ENCODE measurements at places on chromosomes 13 and 19.

GRCh38 chr19:48815870-48816501 is 5.2 kb upstream of the BCAT2 start:
- no peak for DNase-seq

GRCh38 chr13:28623782-28624706 is 34.9 kb upstream of the POMP start:
- DNase-seq: no peak

GRCh38 chr13:24261566-24261965 is 47.8 kb upstream of the C1QTNF9 start:
- DNase-seq: no peak

DNA sequence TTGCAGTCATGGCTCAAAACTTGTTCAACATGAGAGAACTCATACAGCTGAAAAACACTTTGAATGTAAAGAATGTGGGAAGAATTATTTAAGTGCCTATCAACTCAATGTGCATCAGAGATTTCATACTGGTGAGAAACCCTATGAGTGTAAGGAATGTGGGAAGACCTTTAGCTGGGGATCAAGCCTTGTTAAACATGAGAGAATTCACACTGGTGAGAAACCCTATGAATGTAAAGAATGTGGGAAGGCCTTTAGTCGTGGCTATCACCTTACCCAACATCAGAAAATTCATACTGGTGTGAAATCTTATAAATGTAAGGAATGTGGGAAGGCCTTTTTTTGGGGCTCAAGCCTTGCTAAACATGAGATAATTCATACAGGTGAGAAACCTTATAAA is 20.1 kb downstream of the ZNF283 start:
- no peak for DNase-seq

DNA sequence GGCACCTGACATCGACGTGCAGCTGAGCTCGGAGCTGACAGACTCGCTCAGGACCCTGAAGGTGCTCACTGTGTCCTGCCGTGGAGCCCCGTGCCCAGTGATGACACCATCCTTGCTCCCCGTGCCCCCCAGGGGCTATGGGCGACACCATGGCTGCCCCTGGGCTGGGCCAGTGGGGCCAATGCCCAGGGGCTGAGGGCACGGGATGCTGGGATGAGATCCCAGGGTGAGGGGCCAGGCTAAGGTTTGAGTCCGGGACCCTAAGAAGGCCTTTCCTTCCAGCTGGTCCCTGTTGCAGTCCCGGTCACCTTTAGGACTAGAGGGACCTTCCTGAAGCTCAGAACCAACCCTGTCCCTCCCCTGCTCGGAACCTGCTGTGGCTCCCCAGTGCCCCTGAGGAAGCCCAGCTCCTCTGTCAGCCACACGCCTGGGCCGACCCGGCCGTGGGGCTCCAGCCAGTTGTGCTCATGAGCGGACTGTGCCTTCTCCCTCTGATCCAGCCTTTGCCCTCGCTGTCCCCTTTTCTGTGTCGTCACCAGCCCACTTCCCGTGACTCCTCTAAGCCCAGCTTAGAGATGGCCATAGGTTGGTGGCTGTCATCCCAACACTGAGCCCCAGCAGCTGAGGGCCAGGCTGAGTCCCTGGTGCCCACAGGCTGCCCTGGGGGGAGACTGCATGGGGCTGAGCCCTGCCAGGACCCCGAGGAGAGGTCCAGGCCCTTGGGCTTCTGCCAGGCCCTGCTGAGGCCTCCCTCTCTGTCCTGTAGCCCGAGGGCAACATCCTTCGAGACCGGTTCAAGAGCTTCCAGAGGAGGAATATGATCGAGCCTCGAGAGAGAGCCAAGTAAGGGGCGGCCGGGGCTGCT is 10.6 kb downstream of the NOP53 start:
- no peak for DNase-seq

DNA sequence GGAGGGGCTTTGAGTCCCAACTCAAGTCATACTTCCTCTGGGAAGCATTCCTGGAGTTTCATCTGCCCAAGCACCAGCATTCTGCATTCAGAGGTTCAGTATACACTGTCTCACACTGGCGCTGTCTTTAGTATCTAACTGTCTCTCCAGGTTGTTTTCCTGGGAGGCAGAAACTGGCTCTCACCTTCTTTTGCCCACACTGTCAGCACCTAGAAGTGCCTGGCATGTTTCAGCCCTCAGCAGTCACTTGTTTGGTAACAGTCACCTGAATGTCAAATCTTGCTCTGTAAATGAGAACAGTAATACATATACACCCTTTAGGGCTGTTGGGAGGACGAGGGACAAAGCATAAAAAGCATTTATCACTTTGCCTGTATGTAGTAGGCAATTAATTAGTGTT is 339.6 kb downstream of the UQCRFS1 start:
- no peak for DNase-seq

DNA sequence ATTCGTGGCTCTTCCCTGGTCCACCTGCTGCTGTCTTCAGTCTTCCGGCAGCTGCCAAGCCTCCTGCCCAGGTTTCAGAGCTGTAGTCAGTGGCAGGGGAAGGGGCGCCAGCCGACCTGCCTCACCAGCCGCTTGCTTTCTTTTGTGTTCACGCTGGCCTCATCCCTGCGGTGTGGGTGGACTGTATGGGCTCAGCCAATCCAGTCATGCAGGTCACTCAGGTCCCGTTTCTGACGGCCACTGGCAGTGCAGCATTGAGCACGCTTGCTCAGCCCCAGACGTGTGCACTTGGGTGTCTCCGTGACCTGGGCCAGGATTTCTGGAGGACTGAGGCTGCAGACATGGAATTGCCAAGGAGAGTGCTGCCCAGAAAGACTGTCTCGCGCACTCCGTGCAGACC is 26.0 kb downstream of the AP1M1 start:
- no peak for DNase-seq

DNA sequence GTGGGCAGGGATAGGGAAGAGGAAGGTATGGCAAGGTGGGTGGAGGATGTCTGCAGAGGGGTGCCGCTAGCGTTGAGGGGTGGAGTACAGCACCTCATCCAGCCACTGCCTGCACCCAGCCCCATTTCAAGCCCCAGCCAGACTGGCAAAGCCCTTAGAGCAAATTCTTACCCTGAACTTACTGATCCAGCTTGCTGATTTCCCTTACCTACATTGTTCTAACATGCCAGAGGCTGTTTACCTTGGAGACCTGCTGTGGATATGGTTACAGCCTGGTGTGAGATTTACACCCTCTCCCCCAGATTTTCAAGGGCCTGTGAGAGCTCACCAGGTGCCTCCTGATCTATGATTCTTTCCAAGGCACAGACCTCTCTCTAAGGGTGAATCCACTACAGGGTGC is 86.0 kb downstream of the ZNF726 start:
- DNase-seq: no peak

- no peak for DNase-seq
Observed at GRCh38 chr13:66430269-66430668, 799.9 kb downstream of the PCDH9 start.

GRCh38 chr19:5192568-5192967 is 148.0 kb downstream of the PTPRS start:
- no peak for DNase-seq

- no peak for DNase-seq
Observed at GRCh38 chr19:17835182-17836006, 12.4 kb downstream of the JAK3 start.

GRCh38 chr13:106331116-106331515 is 204.3 kb downstream of the EFNB2 start:
- no peak for DNase-seq

DNA sequence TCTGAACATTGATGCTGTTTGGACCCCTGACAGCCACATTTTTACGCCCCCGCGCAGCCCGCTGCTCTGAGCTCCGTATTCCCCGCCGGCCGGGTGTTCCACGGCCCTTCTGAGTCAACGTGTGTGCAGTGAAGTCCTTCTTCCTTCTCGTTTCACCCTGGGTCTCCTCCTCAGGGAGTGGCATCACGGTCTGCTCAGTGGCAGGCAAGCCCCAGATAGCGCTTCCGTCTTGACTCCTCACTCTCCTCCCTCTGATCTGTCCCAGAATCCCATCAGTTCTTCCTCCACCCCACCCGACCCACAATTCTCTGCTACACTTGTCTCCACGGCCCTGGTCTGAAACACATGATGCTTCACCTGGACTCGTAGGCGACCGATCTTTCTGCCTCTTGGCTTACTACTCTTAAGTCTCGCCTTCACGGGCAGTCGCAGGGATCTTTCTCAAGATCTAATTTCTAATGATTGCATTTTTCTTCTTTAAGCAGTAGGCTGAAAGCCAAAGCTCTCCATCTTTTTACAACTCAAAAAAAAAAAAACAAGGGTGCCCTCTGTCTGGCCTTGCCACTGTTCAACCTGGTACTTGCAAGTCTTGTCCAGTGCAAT is 33.9 kb downstream of the CCNE1 start:
- no peak for DNase-seq

GRCh38 chr13:21837841-21838551 is 167.1 kb downstream of the FGF9 start:
- DNase-seq: no peak

DNA sequence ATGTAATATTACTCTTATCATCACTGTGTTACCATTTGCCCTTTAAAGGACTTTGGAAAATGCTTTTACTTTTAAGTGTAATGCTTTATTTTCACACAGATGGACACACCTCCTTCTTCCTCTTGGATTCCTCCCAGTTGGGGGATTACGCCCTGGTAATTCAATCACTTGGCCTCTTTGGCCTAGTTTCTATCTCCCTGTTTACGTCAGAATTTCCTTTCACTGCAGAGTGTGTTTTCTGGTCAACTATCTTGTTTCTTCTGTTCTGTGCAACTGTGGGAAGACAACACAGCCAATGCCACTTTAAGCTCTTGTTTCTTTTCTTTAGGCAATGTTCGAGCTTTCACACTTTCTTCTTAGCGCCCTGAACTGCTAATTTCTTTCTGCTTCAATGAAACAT is 257.3 kb upstream of the MAB21L1 start:
- no peak for DNase-seq

- DNase-seq: no peak
Observed at GRCh38 chr13:113022745-113023574, 53.9 kb downstream of the MCF2L start.

DNA sequence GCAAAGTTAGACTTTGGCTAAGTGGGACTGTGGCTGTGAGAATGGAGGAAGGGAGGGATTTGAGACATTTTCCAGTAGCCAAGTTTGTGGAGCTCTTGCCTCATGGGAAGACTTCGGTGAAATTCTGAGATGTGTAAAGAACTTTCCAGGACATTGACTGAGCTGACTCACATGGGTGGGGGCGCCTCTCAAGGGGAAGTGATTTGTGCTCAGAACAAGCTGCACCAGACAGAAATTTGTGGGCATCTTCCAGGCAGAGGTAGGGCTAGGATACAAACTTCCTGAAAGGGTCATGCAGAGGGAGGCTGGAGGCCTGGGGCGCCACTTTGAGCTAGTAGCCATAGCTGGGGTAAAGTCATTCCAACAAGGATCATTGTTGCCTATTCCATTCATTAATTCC is 9.8 kb upstream of the SIGLEC10 start:
- DNase-seq: no peak

DNA sequence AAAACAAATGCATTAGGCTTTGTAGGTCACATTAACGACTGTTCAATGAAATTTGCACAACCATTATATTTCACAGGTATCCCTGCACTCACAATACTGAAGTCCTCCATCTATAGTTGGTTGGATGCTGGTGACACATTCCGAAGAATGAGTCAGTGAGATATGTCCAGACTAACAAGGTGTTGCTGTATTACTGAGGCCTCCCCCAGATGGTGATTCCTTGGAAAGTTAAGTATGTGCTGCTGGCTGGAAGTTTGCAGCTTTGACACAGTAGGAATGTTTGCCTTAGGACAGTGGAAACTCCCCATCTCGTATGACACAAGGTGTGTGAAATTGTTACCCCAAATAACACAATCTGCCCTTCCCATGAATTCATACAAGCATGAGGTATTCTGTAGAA is 46.6 kb downstream of the FGF14 start:
- no peak for DNase-seq

DNA sequence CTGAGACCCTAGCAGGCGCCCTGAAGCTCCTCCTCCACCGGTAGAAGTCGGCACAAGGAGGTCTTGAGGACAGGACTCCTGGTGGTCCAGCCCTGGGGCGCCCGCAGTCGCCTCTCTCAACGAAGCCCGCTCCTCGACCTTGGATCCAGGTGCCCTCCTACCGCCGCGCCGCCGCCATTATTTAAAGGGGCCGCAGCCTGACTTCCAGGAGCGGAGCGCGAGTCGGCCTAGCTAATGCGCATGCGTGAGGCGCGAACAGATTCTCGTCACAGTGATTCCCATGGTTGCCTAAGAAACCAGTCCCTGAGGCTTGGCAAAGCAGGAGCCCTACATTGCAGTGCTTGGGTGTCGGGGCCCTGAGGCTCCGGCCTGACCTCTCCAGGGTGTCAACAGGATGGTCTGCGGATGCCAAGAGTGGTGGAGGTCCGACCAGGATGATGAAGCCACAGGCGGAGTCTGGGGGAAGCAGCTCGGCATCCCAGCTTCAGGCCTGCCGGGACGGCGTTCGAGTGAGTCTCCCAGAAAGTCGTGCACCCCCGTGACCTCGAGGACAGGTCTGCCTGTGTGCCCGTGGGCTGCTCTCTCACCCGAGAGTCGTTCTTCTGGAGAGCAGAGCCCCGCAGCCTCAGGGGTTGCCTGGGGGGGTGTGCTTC is 66.0 kb upstream of the ZNF420 start:
- no peak for DNase-seq

GRCh38 chr13:51025245-51025905 is 85.7 kb downstream of the C13orf42 start:
- no peak for DNase-seq

DNA sequence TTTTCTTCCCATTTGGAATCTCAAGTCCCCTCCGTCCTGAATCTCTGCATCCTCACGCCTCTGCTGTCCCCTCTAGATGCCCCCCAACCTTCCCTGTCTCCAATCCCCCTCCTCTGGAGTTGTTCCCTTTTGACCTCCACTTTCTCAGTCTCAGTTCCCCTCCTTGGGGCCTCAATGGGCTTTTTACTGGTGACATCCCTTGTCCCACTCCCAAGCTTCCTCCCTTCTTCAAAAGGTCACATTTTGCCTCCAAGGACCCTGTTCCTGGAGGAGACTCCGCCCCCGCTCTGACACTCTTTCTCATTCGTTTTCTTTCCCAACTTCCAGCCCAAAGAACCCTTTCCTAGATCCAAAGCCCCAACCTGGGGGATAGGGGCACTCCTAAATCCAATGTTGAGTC is 1.0 kb downstream of the AP2S1 start:
- no peak for DNase-seq

GRCh38 chr19:13154241-13154778 is 4.1 kb downstream of the IER2 start:
- DNase-seq: no peak

- DNase-seq: no peak
Observed at GRCh38 chr19:49157445-49158224, at the start of gene TRPM4. TRPM4 (plus strand) TSS chr19:49157792; CDS start chr19:49157867, 75 bp downstream.

- no peak for DNase-seq
Observed at GRCh38 chr13:106532111-106532929, 3.1 kb downstream of the EFNB2 start.
